ENCODE measurements at places on chromosomes 4 and X. TPM values are rescaled to one million over a fixed set of nuclear protein-coding genes. Genes with fewer than 3 reads are reported as not detected.

CLNK gene
- 0.15 TPM for total RNA-seq

SULT1B1 gene
- 6.7 TPM for total RNA-seq

SLC6A14 gene
- 68.6 TPM for total RNA-seq

F8A3 gene
- total RNA-seq: 8.8 TPM

QDPR gene
- total RNA-seq: 43.0 TPM

NWD2 gene
- total RNA-seq: not detected

GRSF1 gene
- total RNA-seq: 60.3 TPM

DNA sequence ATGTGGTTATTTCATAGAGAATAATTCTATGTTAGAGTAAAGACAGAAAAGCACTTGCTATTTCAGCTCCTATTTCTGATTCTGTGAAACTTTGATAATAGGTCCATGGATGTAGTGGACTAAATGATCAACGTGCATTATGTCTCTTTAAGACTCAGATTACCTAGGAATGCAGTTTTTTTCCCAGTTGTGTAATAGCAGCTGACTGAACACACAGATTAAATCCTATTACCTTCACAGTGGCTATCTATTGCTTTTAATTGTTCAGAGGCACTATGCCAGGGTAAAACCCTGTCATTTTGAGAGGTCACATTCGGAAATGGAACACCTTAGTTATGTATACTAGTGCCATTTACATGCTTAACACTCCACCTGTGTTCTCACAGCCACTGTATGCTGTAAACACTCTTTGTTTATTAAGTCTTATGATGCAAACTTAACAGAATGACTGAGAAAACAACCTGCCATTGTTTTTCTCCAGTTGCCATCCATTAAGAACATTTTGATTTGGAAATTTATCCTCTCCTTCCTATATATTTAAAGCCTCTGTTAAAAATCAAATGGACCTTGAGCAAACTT lies 70.5 kb downstream of the HPGD start:
- no peak overlapping the region for H3K27ac ChIP-seq
- no peak overlapping the region for H3K4me3 ChIP-seq
- no peaks in the 10 kb centered on the region for H3K36me3 ChIP-seq
- no peaks in the 10 kb centered on the region for H3K4me1 ChIP-seq

GRCh38 chrX:20352935-20353336 lies 86.2 kb upstream of the RPS6KA3 start:
- H3K27me3 ChIP-seq: peaks cover 5% of the 10 kb centered on the region
- no peak for DNase-seq
- H3K4me3 ChIP-seq: no peak overlapping the region
- H3K36me3 ChIP-seq: no peaks in the 10 kb centered on the region

- DNase-seq: no peak
- no peak overlapping the region for H3K4me3 ChIP-seq
- H3K27ac ChIP-seq: no peak overlapping the region
- no peaks in the 10 kb centered on the region for H3K4me1 ChIP-seq
These were observed 203.5 kb upstream of the TET2 start for GRCh38 chr4:104942990-104943743.

GRCh38 chrX:47221756-47222155 lies 3.3 kb downstream of the CDK16 start:
- no peak for DNase-seq
- peaks cover 23% of the 10 kb centered on the region for H3K4me1 ChIP-seq
- H3K27ac ChIP-seq: no peak overlapping the region
- no peaks in the 10 kb centered on the region for H3K27me3 ChIP-seq
- peaks cover 39% of the 10 kb centered on the region for H3K36me3 ChIP-seq

DNA sequence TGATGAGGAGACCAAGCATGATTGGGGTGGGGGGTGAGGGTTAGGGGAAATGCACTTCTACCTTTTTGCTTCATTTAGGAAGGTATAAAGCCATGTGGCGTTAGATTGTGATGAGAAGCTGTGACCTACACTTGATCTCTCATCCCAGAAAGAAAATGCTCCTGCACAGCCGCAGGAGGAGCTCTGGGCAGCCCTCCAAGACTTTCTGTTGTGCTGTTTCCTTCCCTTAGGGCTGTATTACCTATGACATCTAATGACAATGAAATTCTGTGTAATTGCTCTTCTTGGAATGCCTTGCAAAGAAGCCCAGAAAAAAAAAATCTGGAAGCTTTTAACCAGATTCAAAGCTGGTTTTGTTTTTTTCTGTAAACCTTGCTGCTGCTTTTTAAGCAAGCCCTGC lies 13.4 kb downstream of the PRPS2 start:
- H3K27me3 ChIP-seq: no peaks in the 10 kb centered on the region
- H3K27ac ChIP-seq: no peak overlapping the region
- H3K4me3 ChIP-seq: no peak overlapping the region
- H3K4me1 ChIP-seq: no peaks in the 10 kb centered on the region

- H3K27me3 ChIP-seq: no peaks in the 10 kb centered on the region
- H3K4me1 ChIP-seq: peaks cover 28% of the 10 kb centered on the region
- DNase-seq: no peak
These were observed 9.0 kb downstream of the PDGFC start for GRCh38 chr4:156962528-156962974.

DNA sequence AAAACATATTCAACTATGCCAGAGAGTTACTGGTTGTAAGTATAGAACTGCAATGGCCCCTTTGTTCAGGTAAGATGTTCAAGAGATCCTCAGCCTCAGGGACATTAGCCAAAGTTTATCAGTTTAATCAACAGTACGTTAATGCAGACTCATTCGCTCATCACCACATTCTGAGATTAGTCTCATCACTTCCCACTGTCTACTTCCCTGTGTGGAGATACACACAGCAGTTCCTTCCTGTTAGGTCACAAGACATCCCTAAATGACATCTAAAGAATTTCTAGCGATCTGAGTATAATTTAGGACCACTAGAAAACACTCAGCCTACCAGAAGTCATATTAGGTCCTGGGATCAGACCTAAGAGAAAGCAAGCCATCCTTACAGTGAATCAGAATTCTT lies 10.4 kb downstream of the SLC10A7 start:
- no peak for DNase-seq
- H3K27me3 ChIP-seq: no peaks in the 10 kb centered on the region
- H3K36me3 ChIP-seq: peaks cover 16% of the 10 kb centered on the region
- no peaks in the 10 kb centered on the region for H3K4me1 ChIP-seq
- no peak overlapping the region for H3K27ac ChIP-seq
- no peak overlapping the region for H3K4me3 ChIP-seq

DNA sequence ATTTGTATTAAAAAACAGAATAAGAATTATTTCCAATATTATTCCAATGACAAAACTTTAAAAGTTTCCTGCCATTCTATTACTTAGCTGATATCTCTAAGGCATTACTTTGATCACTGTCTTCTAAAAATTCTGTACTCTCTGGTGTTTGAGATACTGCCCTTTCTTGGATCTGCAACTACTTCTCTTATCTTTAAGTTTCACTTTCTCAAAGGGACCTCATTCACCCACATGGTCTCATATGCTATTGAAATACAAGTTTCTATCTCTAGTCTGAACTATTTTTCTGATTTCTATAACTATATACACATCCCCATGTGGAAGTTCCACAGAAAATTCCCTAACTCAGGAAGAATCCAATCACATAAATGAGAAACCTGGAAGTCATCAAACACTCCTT lies 22.2 kb downstream of the TMPRSS11E start:
- H3K27me3 ChIP-seq: no peaks in the 10 kb centered on the region
- H3K36me3 ChIP-seq: no peaks in the 10 kb centered on the region
- no peak overlapping the region for H3K27ac ChIP-seq
- no peaks in the 10 kb centered on the region for H3K4me1 ChIP-seq
- no peak overlapping the region for H3K4me3 ChIP-seq
- no peak for DNase-seq

GRCh38 chr4:83217721-83218522 lies 66.7 kb downstream of the COQ2 start:
- H3K4me1 ChIP-seq: no peaks in the 10 kb centered on the region
- H3K27ac ChIP-seq: peak overlapping the region; percentile 60
- DNase-seq: no peak
- no peaks in the 10 kb centered on the region for H3K27me3 ChIP-seq
- H3K4me3 ChIP-seq: no peak overlapping the region
- no peaks in the 10 kb centered on the region for H3K36me3 ChIP-seq

DNA sequence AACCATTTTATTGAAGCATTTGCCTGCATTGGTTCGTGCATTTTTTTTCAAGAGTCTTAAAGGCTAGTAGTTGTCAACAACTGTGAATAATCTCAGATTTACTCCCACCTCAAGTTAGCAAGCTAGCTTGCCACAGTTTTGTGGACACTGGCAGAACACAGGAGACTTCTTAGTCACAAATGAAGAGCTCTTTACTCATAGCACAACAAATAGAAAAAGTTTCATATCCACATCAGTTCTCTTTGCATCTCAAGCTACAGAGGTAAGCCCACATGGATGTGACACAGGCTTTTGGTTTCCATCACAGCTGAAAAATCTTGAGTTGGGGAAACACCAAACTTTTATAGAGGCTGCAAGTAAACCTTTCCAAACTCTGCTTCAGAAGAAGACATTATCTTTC lies 2315.7 kb upstream of the TENM3 start:
- H3K4me1 ChIP-seq: no peaks in the 10 kb centered on the region
- no peak overlapping the region for H3K27ac ChIP-seq
- H3K36me3 ChIP-seq: no peaks in the 10 kb centered on the region
- no peaks in the 10 kb centered on the region for H3K27me3 ChIP-seq

DNA sequence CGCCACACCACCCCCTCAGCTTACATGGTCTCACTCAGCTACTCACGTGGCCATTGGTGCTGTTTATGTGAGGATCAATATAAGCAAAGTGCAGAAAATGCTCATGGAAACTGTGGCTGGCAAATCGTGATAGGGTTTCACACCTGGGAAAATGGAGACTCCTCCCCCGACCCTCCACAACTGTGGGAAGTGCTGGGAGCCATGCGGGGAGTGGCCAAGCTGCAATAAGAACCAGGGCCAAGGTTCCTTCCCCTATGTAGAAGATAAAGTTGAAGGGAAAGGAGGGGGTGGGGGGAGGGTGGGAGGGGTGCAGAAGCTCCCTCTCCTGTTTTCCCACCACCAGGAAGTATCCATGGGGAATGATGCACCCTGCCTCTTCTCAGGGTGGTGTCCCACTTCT lies 145.5 kb upstream of the MAMLD1 start:
- H3K27me3 ChIP-seq: no peaks in the 10 kb centered on the region
- H3K27ac ChIP-seq: no peak overlapping the region
- H3K4me3 ChIP-seq: no peak overlapping the region

DNA sequence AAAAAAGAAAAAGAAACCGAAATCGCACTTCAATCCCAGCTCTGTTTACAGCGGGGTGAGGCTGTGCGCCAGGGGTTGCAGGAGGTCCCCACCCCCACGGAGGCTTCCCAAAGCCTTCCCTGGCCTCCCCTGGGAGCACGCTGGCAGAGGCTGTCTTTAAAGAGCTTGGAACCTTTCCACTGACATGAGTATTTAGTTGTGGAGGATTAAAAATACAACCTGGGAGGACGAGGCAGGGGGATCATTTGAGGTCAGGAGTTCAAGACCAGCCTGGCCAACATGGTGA lies 69.1 kb downstream of the PPP2R2C start:
- peaks cover 71% of the 10 kb centered on the region for H3K27me3 ChIP-seq
- H3K4me1 ChIP-seq: no peaks in the 10 kb centered on the region
- H3K4me3 ChIP-seq: no peak overlapping the region
- no peaks in the 10 kb centered on the region for H3K36me3 ChIP-seq
- no peak overlapping the region for H3K27ac ChIP-seq

DNA sequence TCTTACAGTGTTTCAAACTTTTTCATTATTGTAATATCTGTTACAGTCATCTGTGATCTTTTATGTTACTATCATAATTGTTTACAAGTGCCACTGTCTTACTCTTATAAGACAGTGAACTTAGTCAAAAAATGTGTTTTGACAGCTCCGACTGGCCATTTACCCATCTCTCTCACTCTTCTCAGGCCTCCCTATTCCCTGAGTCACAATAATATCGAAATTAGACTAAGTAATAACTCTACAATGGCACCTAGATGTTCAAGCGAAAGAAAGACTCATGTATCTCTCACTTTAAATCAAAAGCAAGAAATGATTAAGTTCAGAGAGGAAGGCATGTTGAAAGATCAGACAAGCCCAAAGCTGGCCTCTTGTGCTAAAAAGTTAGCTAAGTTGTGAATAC lies 184.2 kb downstream of the CDS1 start:
- no peak for DNase-seq
- peaks cover 62% of the 10 kb centered on the region for H3K36me3 ChIP-seq
- H3K27ac ChIP-seq: no peak overlapping the region
- no peaks in the 10 kb centered on the region for H3K27me3 ChIP-seq

GRCh38 chrX:18701621-18702361 lies 5.7 kb upstream of the PPEF1 start:
- H3K27me3 ChIP-seq: no peaks in the 10 kb centered on the region
- no peak for DNase-seq
- no peak overlapping the region for H3K4me3 ChIP-seq
- H3K36me3 ChIP-seq: no peaks in the 10 kb centered on the region

DNA sequence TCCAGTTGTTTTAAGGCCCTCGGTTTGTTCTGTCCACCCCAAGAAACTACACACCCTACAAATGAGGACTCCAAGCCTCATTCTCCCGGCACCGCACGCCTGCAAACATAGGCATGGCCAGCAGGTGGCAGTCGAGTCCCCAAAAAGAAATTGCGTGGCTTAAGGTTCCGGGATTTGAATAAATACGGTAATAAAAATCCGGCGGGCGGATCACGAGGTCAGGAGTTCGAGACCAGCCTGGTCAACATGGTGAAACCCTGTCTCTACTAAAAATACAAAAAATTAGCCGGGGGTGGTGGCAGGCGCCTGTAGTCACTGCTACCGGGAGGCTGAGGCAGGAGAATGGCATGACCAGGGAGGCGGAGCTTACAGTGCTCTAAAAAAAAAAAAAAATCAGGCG lies 21.8 kb upstream of the CSF2RA start:
- H3K36me3 ChIP-seq: no peaks in the 10 kb centered on the region
- H3K27me3 ChIP-seq: peaks cover 31% of the 10 kb centered on the region
- DNase-seq: peak; percentile 17
- H3K4me3 ChIP-seq: no peak overlapping the region
- no peak overlapping the region for H3K27ac ChIP-seq

- H3K36me3 ChIP-seq: no peaks in the 10 kb centered on the region
- no peaks in the 10 kb centered on the region for H3K27me3 ChIP-seq
- no peak overlapping the region for H3K27ac ChIP-seq
- H3K4me1 ChIP-seq: no peaks in the 10 kb centered on the region
These were observed 559.1 kb downstream of the FSTL5 start for GRCh38 chr4:161604516-161605300.

- H3K27me3 ChIP-seq: no peaks in the 10 kb centered on the region
- no peak overlapping the region for H3K4me3 ChIP-seq
- H3K36me3 ChIP-seq: no peaks in the 10 kb centered on the region
- H3K4me1 ChIP-seq: no peaks in the 10 kb centered on the region
- no peak for DNase-seq
These were observed 534.4 kb downstream of the MID1IP1 start for GRCh38 chrX:39335513-39336235.

- H3K4me1 ChIP-seq: peaks cover 4% of the 10 kb centered on the region
- no peak overlapping the region for H3K4me3 ChIP-seq
- no peaks in the 10 kb centered on the region for H3K36me3 ChIP-seq
- DNase-seq: no peak
- no peaks in the 10 kb centered on the region for H3K27me3 ChIP-seq
- H3K27ac ChIP-seq: no peak overlapping the region
These were observed 2.6 kb downstream of the SLC9B2 start for GRCh38 chr4:103073792-103074438.

GRCh38 chrX:11351375-11352295 lies 58.4 kb downstream of the AMELX start:
- no peaks in the 10 kb centered on the region for H3K4me1 ChIP-seq
- no peaks in the 10 kb centered on the region for H3K27me3 ChIP-seq
- H3K27ac ChIP-seq: peak overlapping the region; percentile 55
- H3K4me3 ChIP-seq: no peak overlapping the region
